ENCODE measurements at places on chromosomes 1 and 21.

DNA sequence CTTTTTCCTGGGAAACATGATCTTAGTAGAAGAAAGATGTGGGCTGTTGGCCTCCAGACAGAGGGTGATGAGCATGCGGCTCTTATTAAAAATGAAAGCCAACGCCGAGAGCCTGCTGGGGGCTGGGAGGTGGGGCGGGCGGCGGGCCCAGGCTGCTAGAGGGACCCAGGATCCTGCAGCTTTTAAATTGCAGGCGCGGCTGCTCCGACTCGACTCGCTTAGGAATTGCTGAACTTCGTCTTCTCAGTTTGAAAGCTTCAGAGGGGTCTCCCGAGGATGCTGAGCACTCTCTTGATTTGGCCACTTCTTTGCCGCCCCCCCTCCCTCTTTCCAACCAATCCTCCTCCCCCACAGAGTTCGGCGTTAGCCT lies 1.2 kb downstream of the AGPAT3 start:
- peak; percentile 61 for DNase-seq

DNA sequence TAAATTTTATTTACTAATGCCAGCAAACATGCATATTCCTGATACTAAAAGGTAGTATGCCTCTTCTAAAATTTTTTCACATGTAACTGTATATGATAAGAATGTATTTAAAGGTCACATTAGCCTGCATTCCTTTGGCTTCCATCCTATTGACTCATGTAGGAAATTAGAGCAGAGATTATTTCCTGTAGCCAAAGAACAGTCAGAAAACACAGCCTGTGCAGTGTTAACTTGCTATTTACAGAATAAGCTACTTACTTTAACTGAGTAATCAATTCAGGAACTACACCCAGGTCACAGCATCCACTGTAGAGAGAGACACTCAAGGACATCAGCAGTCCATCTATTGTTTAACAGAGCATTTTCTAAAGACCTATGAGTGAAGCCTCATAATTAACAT lies 154.5 kb upstream of the ADGRL4 start:
- DNase-seq, result no peak

GRCh38 chr1:42365118-42365517 lies 15.5 kb upstream of the RIMKLA start:
- no peak for DNase-seq

- no peak for DNase-seq
Observed at GRCh38 chr21:45015469-45015860, 58.9 kb upstream of the ADARB1 start.

GRCh38 chr1:245752561-245752960 lies 597.8 kb downstream of the KIF26B start:
- DNase-seq, result no peak

GRCh38 chr1:41420860-41421259 lies 59.6 kb downstream of the FOXO6 start:
- no peak for DNase-seq

DNA sequence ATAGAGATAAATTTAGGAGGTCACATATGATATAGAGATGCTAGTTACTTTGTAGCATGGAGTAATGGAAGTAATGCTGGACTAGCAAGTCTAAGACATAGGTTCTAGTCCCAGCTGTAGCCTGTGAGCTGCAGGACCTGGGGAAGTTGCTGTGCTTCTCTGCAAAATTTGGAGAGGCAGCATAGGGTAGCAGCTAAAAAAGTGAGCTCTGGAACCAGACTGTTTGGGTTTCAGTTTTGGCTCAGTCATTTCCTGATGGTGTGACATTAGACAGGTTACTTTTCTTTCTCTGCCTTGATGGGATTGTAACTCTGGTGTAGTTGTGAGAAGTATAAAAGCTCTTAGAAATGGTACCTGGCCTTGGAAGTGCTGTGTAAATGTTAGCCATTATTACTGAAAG lies 3.3 kb downstream of the METTL13 start:
- no peak for DNase-seq

- DNase-seq, result peak; percentile 22
Observed at GRCh38 chr1:157597959-157598667, at the start of gene FCRL4. TSS of gene FCRL4 (minus strand) at chr1:157598085. CDS start at chr1:157597944, 141 bp downstream.

GRCh38 chr1:25091658-25092057 lies 140.6 kb downstream of the SYF2 start:
- no peak for DNase-seq

GRCh38 chr1:62593825-62594394 lies 3.4 kb upstream of the ANGPTL3 start:
- no peak for DNase-seq

- DNase-seq, result no peak
Observed at GRCh38 chr1:177255411-177255810, 84.7 kb downstream of the BRINP2 start.

DNA sequence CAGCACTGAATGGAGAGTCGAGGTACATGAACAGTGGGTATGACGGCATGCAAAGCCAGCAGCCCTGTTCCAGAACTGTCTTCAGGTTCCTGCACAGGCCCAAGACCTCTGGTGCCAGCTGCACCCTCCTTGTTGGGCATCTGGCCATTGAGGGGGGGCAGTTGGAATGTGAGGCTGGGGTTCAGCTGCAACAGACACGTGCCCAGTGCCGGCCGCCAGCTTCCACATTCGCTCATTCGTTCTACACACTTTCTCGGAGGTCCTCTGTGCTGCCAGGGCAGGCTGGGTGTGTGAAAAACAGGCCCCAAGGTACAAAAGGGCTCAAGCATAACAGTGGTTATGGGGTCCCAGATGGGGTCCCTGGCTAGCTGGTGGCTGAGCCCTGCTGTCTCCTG lies 37.9 kb upstream of the SLC19A1 start:
- DNase-seq, result no peak

DNA sequence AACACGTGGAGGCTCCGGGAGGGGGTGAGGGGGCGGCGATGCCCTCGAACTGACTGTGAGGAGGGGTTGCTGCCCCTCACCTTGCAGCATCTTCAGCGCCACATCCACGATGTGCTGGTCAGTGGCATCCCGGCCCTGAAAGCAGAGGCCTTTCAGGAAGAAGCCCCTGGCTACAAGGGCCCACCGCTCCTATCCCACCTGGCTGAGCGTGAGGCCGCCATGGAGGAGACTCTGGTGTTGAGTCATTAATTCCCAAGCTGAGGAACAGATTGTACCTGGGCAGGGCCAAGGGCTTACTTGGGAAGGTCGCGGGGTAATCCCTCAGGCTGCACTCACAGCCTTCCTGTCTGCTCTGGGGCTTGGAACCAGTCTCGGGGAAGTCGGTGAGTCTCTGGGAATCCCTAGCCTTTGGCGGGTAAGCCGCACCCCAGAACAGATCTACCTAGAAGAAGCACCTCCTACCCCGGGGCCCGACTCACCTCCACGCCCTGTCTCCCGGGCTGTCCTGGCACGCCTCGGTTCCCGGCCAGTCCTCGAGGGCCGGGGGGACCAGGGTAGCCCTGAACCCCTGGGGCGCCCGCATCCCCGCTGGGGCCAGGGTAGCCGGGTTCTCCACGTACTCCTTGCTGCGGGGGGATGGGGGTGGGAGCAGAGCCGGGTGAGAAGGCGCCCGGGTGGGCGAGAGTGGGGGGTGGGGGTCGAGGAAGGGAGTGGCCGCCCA lies 13.9 kb downstream of the COL9A2 start:
- DNase-seq, result no peak

GRCh38 chr1:150979092-150980056 lies 2.7 kb upstream of the ANXA9 start:
- DNase-seq, result peak; percentile 98

- no peak for DNase-seq
Observed at GRCh38 chr21:35525443-35525842, 476.3 kb upstream of the RUNX1 start.

GRCh38 chr1:156295391-156295947 lies at the start of gene GLMP:
TSS of gene GLMP (minus strand) at chr1:156295679. CDS start at chr1:156295645, 34 bp downstream.
- DNase-seq, result peak; percentile 87

GRCh38 chr1:233015965-233016364 lies 65.6 kb downstream of the NTPCR start:
- no peak for DNase-seq

DNA sequence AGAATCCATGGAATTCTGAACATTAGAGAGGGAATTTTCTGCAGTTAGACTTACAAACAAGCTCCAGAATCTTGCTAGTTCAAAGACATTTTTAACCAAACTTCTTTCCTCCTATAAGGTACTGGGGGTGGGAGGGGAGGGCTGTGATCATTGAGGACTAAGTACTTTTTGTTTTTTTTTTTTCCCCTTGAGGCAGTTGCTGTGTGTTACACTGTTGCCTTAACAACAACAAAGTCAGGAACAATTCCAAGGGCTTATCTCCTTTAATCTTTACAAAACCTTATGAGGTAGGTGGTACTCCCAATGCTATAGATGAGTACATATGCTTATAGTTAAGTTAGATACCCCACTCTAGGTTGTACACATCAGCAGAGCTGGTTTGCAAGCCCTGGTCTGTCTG lies 62.9 kb downstream of the PPP1R12B start:
- DNase-seq, result no peak

DNA sequence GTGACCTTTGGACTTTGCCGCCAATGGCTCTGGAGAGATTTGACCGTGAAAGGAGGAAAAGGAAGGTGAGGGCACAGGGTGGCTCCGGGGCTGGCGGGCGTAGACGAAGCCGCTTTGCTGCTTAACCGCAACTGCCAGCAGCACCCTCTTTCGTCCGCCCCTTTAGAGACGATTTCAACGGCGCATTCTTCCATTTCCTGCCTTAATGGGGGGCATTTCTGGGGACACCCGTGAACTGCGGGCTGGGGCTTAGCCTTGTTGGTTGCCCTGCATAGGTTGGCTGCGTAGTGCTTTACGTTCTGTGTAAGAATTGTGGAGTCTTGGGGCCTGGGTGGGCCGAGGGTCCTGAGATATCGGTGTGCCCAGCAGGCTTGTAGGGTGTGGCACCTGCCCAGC lies 6.7 kb upstream of the NPHP4 start:
- no peak for DNase-seq
